ENCODE measurements at places on chromosomes 1 and 21.
A peak's percentile ranks its signal among the peaks of the same experiment; 100 is the strongest.

DNA sequence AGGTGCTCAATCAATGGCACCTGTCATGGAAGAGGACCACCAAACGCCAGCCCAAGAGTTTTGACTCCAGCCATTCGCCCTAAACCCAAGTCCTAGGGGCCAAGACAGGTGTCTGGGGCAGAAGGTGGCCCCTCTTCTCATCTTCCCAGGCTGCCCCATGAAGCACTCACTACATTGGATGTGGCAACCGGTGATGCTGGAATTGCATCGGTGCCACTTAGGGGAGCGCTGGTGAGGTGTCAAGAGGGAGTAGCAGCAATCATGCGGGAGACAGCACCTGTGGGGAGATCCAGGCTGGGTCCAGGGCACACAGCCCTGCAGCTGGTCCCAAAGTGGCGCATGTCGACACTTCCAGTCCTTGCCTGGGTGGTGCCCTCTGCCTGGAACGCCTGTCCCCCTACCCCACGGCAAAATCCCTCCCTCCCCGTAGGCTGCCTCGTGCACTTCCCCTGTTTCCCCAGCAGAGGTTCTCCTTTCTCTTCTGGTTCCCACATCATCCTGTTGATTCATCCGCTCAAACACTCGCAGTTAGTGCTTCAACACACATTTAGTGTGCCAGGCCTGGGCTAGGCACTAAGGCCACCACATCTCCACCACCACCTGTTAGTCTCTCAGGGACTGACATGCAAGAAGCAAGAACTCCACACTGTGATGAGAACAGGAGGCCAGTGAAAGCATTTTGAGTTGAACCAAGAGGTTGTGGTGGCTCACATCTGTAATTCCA is 18.5 kb downstream of the PLA2G2D start:
- peak; percentile 40 for DNase-seq

DNA sequence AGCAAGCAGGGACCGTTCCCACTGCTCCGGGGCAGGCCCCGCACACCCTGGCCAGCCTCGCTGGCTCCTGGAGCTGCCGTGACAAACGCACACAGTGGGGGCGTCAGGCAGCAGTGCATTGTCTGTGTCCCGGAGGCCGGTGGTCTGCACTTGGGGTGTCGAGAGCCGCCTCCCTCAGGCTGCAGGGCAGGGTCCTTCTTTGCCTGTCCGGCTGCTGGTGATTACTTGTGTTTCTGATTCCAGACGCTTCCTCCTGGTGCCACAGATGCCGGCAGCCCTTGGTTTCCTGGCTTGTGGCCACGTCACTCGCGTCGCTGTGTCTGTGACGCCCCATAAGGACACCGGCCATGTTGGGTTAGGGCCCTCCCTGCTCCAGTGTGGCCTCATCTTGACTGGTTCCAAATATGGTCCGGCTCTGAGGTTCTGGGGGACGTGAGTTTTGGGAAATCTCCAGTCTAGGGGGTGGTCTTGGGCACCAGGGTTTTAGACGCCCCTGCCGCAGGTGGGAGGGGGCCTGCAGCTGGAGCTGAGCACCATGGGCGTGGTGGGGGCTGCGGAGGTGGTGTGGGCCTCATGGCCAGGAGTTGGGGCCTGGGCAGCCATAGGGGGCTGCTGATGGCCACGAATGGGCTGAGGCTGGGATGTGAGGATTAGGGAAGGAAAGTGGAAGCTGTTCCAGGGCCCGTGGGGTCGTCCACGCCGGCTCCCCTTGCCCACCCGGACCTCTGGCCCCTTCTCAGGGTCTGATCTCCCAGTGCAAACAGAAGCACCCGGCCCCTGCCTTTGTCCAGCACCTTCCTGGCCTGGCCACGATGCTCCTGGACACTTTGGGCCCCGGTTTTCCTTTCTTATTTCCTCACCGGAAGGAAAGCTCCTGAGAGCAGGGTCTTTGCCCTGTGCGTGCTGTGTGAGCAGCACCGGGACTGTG is 41.0 kb downstream of the SLX9 start:
- no peak for DNase-seq

DNA sequence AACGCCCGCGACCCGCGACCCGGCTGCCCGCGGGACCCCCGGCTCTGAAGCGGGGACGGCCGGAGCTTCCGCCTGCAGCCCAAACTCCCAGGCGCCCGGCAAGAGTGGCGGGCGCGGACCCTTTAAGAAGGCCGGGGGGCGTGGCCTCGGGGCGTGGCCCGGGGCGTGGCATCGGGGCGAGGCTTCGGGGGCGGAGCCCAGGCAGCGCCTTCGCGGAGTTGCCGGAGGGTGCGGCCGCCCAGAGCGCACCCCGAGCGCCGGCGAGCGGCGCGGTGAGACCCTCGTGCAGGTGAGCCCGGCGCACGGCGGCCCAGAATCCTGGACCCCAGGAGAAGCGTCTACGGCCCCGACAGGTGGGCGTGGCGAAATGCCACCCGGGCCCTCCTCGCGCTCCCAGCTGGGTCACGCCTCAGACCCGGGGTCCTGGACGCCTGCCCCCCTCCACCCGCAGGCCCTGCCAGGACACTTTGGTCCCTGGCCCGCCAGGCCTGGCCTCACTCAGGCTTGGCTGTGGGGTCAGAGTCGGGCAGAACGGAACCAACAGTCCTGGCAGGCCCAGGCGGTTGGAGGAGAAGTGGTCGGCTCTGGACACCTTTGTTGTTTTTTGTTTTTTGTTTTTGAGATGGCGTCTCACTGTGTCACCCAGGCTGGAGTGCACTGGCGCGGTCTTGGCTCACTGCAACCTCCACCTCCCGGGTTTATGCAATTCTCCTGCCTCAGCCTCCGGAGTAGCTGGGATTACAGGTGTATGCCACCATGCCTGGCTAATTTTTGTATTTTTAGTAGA is 14.4 kb downstream of the RNF223 start:
- DNase-seq, result peak; percentile 99

DNA sequence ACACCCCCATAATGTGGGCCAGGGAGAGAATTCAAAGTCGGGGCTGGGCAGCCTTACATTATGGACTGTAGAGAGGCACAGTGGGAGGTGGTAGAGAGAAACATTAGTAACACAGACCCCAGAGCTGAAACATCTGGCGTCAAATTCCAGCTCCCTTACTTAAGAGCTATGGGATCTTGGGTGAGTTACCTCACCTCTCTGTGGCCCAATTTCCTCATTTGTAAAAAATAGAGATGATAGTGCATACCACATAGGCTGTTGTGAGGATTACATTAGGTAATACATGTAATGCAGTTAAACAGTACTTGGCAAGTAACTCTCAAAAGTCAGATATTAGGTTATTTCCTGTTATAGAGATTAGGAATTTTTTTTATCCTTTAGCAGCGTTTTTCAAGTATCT is 160.5 kb upstream of the KIAA0040 start:
- DNase-seq, result no peak

GRCh38 chr1:46246548-46247435 is 771 bp upstream of the RAD54L start:
- DNase-seq, result peak; percentile 8

DNA sequence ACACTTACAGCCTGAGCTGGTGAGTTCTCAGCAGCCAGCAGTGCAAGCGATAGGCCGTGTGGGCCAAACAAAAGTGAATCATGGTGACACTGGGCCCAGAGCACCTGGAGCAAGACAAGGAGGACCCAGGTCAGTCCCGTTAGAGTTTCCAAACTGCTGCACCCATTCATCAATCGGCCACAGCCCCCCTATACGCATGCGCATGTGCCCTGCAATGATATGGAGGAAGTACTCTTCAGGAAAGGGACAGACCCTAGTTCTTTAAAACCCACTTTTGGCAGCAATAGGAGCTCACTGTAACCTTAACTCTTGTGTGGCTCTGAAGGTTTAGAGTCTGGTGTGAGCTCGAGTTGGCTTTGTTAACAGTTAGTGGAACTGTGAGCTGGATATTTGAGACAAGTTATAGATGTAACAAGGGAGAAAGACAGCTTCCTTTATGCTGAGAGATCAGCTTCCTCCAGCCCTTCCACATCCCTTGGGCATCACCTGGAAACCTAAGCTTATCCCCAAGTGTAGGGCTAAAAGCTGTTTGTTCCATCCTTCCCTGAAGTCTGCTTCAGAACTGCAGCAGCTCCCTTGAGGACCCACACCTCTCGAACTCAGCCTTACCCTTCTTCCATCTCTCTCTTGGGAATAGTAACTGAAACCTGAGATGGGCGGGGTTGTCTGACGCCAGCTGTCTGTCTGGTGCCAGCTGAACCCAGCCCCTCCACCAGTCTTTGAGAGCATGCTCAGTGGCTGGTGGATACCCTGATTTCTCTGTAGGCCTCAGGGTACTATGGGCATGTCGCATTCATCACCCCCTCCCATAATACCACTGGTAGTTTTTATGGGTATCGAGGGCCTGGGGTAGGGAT is 17.7 kb downstream of the NMNAT1 start:
- peak; percentile 51 for DNase-seq

GRCh38 chr1:236063919-236064673 is 794 bp downstream of the NID1 start:
- peak; percentile 27 for DNase-seq

- no peak for DNase-seq
Observed at GRCh38 chr1:30305061-30305460, 418.3 kb downstream of the MATN1 start.

DNA sequence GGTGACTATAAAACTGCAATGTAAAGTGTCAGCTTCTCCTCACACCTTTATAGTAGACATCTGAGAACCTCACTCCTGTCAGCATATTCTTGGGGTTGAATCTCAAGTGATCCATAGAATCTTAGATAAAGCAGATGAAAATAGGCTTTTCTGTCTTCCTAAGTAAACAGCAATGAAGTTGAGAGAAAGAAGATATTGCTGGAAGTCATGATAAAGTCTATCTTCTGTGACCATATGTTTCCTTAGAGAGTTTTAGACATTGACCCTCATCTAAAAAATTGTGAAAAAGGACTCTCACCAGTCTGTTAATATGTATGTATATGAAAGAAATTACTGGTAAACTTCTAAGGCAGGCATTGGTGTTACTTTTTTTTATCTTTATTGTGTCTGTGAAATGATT is 66.8 kb downstream of the LIPI start:
- no peak for DNase-seq

GRCh38 chr1:157198619-157199420 is 60.6 kb upstream of the ETV3 start:
- no peak for DNase-seq

- DNase-seq, result no peak
Observed at GRCh38 chr1:34113887-34114286, 51.1 kb downstream of the CSMD2 start.

GRCh38 chr1:108141621-108142020 is 58.5 kb downstream of the SLC25A24 start:
- no peak for DNase-seq

GRCh38 chr1:85297855-85298629 is 21.6 kb upstream of the BCL10 start:
- DNase-seq, result peak; percentile 41

GRCh38 chr1:90193116-90193515 is 198.2 kb downstream of the ZNF326 start:
- DNase-seq, result no peak

DNA sequence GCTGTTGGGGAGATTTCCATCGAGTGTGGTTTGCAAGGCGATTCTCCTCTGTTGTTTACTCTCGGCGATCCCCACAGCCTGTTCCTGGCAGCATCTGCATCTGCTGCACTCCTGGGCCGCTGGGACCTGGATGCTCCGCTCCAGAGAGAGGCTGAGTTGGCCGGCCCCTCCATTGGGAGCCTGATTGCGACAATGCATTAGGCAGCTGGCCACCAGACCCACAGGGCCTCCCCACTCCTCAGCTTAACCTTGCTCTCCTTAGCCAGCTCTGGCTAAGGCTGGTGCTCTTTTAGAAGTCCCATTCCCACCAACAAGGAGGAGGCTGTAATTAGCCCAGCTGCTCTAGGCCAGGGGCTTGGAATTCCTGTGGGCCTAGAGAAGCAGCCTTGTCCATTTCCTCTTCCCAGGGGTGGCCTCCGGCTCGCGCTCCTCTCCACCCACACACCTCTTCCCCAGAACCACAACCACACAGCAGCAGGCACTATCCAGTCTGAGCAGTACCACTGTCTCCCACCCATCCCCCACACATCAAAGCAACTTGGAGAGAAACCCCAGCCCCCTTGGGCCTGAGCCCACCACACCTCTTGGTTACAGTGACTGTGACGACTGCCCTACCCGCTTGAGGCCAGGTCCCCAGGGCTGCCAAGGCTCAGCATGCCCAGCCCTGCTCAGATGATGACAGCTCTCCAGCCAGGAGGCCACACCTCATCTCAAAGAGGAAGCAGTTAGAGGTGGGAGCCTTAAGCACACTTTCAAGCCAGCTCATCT is 193.8 kb upstream of the EDN2 start:
- DNase-seq, result no peak

DNA sequence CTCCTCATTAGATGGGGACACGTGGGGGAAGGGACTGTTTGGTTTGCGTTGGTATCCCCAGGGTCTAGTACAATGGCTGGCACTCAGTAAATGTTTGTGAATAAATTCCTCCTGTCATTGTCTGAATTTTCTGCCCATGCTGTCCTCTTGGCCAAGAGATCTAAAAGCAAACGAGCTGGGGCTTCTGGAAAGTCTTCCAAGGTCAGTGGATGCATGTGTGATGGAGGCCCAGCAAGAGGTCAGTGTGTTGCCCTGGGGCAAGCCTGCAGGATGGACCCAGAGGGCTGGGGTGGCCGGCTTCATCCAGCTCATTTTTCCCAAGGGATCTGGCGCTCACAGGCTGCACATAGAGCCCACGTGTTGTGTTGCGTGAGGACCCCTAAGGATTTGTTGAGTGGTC is 30.0 kb upstream of the JUN start:
- DNase-seq, result no peak

GRCh38 chr1:244046907-244047611 is 4.0 kb upstream of the ZBTB18 start:
- DNase-seq, result no peak

DNA sequence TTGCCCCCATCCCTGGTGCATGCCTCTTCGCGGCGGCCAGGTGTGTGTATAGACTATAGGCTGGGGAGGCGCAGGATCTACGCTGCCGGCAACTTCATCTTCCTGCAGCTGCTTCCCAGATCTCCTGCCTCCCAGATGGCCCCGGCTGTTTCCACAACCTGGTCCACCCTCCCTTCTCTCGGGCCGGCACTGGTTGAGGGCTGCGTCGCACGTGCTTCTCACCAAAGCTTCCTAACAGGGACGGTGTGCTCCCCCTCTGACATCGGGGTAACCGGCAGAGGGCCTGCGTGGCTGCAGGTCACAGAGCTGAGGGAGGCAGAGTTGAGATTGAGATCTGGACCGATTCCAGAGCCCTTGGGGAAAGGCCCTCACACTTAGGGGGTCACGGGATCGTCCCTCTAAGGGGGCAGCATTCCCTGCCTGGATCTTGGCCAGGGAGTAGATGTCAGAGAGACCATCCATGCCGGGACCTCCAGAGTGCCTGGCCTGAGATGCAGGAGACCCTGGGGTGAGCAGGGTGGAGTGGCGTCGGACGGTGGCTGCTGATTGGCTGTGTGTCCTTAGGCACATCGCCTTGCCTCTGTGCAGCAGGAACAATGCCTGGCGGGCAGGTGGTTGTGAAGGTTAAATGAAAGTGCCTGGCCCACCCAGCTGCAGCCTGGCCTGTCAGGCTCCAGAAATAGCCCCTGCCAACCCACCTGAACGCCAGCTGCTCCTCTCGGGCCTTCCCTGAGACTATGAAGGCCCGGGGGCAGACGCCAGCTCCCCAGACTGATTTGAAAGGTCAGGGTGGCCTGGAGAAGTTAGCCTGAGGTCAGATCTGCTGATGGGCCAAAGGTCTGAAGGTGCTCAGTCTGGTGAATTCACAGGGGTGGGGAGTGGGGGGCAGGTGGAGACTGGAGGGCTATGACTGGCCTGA is 6.1 kb upstream of the MASP2 start:
- DNase-seq, result no peak

Measured in GM19239 (cell line).